Thoracic aorta (tissue), 2 donors: ENCODE measurements at places on chromosomes 12 and 14. TPM values are rescaled to one million over a fixed set of nuclear protein-coding genes. Genes with fewer than 3 reads are reported as not detected.

DNA sequence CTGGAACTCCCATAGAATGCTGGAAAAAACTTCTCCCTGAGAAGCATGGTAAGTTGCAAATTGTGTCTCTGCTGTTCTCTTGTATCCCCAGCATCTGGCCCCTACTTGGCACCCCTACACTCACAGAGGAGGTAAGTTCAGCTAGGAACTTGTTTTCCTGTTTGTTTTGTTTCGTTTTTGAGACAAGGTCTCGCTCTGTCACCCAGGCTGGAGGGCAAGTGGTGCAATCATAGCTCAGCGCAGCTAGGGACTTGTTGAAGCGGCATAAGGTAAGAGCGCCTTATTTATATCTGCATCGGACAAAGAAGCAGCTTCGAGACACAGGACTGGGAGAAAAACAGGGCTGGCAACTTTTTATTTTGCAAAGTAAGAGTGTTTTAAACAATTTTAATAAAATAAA is 18.5 kb upstream of the ANO2 start:
- DNase-seq: no peak

DNA sequence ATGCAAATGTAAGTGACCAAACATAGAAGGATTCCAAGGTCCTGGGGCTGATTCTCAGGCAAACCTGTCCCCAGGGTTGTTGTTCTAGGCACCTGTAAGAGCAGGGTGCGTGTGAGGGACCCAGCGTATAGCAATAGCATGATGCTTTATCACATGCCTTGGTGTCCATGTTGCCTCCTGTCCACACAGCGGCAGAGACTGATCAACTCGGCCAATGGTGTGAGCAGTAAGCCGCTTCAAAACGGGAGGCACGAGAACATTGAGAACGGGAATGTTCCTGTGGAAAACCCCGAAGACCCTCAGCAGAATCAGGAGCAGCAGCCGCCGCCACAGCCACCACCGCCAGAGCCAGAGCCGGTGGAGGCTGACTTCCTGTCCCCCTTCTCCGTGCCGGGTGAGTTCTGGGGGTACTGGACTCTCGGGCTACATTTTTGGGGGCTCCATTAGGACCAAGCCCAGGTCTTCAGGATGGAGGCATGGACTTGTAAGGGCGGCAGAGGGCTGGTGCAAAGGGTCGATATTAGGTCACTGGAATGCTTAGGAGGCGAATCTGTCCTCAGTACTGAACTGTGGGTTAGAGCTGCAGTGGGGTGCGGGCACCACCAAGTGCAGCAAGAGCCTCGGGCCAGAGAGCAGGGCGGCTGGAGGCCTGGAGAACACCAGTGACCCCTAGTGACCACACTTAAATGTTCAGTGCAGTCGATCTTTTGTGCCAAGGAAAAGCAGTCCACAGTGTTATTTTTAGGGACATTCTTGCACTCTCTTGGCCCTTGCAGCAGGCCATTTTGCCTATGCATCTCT is 57.2 kb upstream of the RIN3 start:
- no peak for DNase-seq

DNA sequence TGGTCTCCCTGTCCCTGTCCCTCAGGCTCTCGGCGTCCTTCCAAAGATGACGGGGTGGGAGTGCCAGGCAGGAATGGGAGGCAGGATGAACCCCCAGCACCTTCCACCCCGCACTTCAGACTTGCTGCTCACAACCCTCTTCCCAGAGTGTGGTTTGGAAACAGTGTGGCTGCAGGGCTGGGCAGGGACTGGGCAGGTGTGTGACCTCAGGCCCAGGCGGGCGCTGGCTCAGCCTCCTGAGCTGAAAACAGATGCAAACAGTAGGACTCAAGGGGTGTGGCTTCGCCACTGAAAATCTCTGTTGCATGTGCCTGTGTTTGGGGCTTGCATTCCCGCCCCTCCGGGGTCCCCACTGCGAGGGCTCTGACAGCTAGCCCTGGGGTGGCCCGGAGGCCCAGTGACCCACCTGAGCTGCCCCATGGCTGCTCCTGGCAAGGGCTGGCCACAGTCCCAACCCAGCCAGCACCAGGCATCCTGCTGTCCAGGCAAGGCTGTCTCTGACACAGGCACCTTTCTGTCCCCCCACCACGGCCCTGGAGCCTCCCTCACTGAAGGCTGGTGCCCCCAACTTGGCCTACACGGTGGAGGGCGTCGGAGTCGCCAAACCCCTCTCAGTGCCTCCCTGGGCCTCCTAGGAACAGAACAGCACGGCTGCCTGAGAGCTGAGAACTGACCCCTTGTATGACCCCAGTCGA is 46.1 kb downstream of the BEGAIN start:
- no peak for DNase-seq

Gene CAPRIN2
- 61.8 TPM for total RNA-seq

GRCh38 chr12:56359851-56360767 is at the start of gene STAT2:
Gene STAT2, minus strand, starts transcription at chr12:56360107. Its CDS starts 3,536 bp downstream, at chr12:56356571.
- peak; percentile 96 for DNase-seq

Gene CRACR2A
- total RNA-seq: 2.7 TPM

Gene KRT80
- 0.21 TPM for total RNA-seq

DNA sequence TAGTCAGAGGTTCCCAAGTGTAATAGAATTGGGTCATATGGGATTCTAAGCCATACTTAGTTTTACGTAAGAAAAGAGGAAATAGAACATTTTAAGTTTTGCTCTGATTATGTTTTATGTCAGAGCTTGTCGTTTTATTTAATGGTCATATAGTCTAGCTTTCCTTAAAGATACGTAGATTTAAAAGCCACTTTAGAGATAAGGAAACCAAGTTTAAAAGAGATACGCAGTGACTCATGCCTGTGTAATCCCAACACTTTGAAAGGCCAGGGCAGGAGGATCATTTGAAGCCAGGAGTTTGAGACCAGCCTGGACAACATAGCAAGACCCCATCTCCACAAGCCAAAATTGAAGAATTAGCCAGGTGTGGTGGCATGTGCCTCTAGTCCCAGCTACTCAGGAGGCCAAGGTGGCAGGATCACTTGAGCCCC is 19.5 kb downstream of the MAPK1IP1L start:
- DNase-seq: no peak

DNA sequence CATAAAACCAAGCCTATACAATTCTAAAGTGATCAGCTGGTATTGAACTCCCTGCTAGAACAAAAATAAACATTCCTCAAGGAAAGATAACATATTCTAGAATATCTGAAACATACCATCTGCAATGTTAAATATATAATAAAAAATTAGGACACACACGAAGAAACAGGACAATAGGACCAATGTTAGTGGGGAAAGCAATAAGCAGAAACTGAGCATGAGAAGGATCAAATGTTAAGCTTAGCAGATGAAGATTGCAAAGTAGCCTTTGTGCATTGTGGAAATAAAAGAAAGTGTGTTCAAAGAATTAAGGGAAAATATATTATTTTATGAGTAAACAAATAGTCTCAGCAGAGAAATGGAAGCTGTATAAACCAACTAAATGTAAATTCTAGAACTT is 180.8 kb downstream of the EPS8 start:
- no peak for DNase-seq

- DNase-seq: no peak
Observed at GRCh38 chr12:24591079-24591626, 357.7 kb downstream of the BCAT1 start.

DNA sequence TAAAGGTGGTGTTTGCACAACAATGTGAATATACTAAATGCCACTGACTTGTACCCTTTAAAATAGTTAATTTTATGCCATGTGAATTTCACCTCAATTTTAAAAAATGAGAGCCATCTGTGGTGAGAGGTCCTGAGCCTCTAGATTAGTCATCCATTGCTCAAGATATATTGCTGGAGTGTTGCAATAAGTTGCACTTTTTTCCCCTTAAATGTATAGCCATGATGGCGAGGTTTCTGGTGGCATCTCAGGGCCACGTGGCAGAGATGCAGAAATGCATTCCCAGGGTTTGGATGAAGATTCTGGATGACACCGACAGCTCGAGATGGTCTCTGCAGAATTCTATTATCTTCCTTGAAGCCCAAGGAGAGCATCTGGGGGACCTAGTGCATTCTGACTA is 153.7 kb downstream of the AACS start:
- no peak for DNase-seq

DNA sequence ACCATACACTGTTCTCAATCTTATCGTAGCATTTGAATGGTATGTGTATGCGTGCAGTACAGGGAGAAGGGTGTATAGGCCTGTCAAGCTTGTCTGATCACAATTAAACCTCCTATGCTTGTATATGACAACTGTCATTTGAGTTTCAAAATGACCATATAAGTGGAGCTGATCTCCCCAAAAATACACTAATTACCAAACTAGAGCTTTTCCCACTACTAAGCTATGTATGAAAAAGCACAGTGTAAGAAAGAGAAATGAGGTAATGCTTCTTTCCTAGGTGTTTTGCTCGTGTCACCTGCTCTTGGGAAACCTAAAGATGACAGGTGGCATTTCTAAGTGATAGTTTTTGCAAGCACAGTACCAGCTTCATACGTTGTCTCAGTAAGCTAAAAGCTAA is 1.1 kb upstream of the STK38L start:
- DNase-seq: no peak

Gene VAMP1
- 24.4 TPM for total RNA-seq

Gene ADAM21
- 0.14 TPM for total RNA-seq
